ENCODE measurements at places on chromosomes 6 and 20.

DNA sequence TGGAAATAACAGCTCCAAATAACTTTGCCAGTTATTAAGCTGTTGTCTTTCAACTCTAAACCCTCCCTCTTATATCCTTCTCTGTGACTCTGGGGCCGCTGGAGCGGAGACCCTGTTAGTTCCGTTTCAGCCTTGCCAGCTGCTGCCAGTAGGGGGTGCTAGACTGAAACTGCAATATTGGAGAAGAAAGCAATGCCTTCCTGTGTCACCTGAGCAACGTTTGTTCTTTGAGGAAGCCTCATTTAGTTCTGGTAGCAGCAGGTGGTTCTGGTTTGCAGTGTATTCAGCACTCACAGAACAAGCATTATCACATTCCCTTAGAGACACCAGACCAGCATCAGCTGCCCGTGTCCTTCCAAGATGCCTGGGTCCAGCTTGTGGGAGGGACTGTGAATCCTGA, 22.9 kb upstream of the JAG1 start:
- DNase-seq, result no peak

DNA sequence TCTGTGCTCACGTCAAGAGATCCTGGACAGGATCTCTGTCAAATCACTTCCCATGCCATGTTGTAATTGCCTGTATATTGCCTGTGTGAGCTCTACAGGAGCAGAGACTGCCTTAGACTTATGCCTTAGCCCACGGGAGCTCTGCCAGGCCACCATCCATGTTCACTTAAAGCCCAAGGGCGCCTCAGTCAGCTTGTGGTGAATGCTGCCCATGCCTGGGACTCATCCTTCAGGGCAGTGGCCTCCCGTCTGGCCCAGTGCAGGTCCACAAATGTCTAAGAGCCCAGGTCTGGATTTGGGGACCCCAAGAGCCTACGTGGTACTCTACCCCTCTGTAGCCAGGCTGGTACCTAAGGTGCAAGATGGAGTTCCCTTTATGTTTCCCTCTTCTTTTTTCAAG, 22.4 kb upstream of the BPIFA2 start:
- DNase-seq, result no peak

GRCh38 chr20:50834599-50835005, 39.7 kb downstream of the BCAS4 start:
- no peak for DNase-seq

DNA sequence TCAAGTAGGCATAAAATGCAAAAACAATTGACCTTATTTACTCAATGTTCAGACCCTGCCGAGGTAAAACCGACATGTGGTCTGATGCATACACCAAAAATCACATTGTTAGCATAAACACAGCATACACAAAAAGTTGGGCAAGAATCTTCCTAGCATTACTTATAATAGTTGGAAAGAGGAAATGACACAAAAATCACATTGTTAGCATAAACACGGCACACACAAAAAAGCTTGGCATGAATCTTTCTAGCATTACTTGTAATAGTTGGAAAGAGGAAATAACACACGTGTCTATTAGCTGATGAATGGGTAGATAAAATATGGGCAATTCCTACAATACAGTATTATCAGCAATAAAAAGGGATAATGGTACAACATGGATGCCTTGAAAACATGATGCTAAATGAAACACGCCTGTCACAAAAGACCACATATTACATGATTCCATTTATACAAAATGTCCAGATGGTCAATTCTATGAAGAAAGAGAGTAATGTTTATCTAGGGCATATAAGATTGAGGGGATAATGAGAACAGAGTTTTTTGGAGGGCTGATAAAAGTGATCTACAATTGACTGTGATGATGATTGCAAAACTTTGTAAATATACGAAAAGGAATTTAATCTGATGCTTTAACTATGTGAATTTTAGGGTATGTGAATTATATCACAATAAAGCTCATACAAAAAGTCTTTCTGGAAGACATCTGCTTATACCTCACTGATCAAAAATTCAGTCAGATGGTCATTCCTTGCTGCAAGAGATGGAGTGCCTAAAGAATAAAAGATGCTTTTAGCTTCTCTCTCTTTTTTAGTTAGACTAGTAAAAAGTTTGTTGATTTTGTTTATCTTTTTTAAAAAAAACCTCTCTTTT, 1019.5 kb upstream of the CITED2 start:
- no peak for DNase-seq

DNA sequence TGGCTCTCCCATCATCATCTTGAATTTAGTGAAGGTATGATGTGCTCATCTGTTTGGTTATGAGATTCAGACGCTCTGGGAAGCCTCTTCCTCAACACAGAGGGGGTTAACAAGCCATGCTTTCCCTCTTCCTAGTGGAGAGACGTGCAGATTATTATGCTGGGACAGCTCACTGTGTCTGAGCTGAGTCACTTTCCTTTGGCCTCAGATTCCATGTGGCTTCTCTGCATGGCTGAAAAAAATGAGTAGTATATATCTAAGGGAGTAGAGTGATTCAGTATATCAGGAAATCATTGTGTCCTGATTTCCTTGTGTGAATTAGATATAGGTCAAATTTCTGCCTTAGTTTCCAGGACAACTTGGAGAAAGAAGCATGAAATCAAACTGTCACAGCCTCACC, 52.6 kb downstream of the FIG4 start:
- DNase-seq, result no peak

- DNase-seq, result no peak
Observed at GRCh38 chr6:82040405-82041221, 206.9 kb downstream of the IBTK start.

DNA sequence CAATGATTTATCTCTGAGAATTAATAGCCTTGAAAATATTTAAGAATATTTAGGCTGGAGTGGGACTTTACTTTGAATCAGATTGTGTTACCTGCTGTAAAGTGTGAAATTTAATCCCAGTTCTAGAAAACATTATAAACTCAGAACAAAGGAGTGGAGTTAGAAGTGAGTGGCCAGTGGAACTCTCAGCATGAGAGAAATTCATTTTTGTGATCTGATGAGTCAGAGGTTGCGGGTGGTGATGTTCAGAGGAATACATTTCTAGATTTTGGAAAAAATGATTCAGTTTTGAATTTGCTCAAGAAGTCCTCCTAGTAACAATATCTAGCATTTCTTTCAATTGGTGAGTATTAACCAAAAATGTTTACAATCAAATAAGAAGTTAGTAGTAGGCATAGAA, 167.5 kb downstream of the ZFAND3 start:
- DNase-seq, result no peak

- no peak for DNase-seq
Observed at GRCh38 chr6:113148566-113148965, 708.6 kb upstream of the MARCKS start.

GRCh38 chr6:73586416-73586974, 65.7 kb upstream of the EEF1A1 start:
- no peak for DNase-seq

Measured in activated naive CD4-positive, alpha-beta T cell (primary cell).